ENCODE measurements at places on chromosomes 12 and 14.

DNA sequence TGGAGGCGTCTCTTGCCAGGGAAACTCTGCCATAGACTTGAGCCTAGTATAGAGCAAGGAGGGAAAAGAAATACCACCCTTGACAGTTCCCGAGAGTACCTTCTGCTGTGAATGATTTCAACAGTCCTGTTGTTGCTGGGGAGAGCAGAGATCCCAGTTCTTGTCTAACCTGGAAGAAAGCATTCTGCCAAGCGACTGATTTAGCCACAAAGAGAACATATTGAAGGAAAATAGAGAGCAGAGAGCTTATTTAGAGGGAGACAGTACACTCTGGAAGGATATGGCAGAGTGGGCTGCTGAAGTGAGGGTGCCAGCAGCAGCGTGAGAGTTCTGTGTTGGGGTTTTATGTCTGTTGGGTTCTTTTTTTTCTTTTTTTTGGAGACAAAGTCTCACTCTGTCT is 966.9 kb upstream of the TMEM132C start:
- no peak for DNase-seq

DNA sequence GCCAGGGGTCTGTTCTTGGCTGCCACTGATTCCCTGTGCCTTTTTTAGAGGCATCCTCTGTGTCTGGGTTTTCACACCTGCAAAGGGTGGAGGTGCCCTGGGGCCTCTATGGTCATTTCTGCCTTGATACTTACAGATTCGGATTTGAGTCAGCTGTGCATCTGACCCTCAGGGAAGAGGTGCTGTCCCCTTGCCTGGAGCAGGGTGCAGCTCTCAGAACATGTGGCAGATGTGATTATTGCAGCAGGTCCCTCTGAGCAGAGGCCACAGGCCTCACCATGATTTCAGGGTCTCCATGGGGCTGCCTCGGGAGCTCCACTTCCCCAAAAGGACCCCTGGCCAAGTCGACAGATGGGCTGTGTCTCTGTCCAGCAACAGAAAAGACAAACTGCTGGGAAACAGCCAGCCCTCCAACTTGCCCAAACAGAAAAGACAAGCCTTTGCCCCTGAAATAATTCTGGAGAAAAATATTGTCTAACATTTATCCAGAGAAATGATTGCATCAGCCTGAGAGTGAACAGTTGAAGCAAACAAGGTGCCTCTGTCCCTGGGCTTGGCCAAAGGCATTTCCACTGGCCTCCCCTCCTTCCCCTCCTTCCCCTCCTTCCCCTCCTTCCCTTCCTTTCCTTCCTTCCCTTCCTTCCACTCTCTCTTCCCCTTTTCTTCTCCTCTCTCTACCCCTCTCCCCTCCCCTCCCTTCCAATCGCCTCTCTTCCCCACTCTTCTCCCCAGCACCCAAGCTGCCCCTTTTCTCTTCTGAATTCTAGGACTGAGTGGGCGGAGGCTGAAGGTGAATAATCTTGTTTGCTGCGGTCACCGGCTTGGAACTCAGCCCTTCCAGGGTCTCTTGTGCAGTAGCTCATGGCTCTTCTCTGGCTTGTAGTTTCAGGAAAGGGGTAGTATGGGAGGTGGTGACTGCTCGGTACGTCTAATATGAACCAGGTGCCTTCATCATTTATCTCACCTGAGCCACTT is 676 bp downstream of the SERPINA3 start:
- no peak for DNase-seq

- no peak for DNase-seq
These were observed 594.1 kb downstream of the NRXN3 start for GRCh38 chr14:78764240-78764639.

- DNase-seq: no peak
These were observed 75.5 kb downstream of the SYNE3 start for GRCh38 chr14:95440951-95441350.

DNA sequence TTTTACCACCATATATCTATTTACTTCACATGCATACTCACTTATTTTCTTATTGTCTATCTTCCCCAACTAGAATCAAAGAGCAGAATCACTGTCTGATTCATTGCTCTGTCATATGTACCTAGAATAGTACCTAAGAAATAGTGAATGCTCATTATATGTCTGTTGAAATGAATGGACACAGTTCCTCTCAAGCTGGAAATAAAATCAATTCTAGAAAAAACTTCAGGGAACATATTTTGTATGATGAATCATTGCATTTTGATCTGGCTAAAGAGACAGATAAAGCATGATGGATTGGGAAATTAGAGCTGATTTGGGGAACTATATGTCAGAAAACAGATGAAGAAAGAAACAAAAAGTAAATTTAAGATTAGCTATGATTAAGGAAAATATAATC is 623.3 kb downstream of the C12orf50 start:
- no peak for DNase-seq

DNA sequence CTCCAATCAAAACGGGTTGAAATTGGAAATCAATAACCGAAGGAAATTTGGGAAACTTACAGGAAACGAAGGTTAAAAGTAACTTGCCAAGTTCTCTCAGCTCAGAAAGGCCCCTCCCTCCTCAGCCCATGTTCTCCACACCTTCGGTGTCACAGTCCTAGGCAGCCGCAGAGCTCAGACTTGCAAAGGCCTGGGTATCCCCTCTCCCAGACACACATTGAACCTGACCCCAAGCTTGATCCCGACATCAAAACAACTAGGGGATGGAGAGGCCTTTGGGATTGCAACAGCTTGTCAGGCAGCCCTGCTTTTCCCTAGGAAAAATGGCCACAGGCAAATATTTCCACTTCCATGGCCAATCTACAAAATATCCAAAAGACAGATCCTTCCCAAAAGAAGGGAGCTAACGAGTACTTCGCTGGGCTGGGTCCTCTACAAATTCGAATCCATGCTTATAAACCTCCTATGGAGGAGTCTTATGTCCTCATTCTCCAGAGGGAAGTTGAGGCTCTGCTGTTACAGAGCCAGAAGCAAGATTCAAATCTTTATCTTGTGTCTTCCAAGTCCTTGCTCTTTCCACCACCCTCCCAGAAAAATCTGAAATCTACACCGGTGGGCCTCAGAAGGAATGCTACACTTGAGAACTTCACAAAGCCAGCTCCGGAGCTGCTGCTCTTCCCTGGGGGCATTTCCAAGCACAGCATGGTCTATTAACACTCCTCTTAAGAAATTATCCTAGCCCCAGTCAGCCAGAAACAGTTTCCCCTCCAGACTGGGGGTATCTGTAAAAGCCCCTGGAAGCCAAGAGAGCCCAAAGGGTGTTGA is 35.7 kb upstream of the PNMA1 start:
- no peak for DNase-seq

GRCh38 chr14:77279719-77280118 is 8.7 kb upstream of the NGB start:
- DNase-seq: no peak

DNA sequence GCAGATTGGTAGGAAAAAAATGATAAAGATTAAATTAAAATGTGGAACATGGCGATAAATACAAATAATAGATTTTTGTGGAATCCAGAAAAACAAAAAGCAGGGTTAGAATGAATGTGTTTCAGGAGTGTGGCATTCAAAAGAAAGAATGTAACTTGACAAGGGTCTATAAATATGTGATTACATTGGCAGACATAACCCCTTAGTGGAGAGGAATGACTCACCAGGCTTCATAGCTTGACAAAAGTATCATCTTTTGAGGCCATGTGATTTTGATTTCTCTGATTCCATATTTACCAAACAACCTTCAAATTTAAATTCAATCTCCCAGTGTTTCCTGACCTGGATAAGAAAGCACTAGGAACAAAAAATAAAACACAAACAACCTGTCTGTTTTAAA is 24.4 kb upstream of the MGST1 start:
- no peak for DNase-seq

GRCh38 chr12:19998961-19999804 is 369.2 kb upstream of the PDE3A start:
- DNase-seq: no peak

DNA sequence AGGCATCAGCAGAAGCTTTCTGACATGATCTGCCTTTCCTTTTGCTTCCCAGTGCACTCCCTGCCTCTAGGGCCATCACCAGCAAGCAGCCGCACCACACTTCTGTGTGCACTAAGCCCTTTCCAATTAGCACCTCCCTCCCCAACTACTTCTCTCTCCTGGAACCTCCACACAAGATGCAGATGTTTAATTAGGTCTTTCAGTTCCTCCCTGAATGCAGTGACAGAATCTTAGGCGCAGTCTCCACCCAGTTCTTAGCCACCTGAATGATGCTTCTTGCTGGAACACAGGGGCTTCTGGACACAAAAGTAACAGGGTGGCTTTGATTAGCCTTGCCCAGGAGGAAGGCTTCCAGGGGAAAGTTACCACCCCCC is 32.9 kb downstream of the NIN start:
- no peak for DNase-seq

DNA sequence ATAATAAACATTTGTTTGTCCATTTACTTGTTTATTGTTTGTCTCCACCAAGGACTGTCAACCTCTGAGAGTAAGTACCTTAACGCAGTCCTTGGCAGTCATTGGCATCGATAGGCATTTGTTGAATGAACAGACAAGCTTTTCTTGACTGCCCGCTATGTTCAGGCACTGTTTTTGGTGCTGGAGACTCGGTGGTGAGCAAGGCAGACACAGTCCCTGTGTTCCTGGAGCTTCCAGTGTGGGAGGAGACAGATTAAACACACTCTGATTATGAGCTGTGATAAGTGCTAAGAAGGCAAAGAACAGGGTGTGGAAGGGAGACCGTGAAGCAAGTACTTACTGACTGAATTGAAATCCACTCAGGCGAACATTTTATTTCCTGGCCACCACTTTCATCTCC is 1.2 kb downstream of the ATP6V0A2 start:
- DNase-seq: no peak

GRCh38 chr12:48861111-48861510 is 4.6 kb downstream of the RND1 start:
- no peak for DNase-seq

- no peak for DNase-seq
These were observed 62.2 kb downstream of the NRXN3 start for GRCh38 chr14:78232231-78233000.

- no peak for DNase-seq
These were observed 13.5 kb downstream of the OR5AU1 start for GRCh38 chr14:21142357-21142756.

DNA sequence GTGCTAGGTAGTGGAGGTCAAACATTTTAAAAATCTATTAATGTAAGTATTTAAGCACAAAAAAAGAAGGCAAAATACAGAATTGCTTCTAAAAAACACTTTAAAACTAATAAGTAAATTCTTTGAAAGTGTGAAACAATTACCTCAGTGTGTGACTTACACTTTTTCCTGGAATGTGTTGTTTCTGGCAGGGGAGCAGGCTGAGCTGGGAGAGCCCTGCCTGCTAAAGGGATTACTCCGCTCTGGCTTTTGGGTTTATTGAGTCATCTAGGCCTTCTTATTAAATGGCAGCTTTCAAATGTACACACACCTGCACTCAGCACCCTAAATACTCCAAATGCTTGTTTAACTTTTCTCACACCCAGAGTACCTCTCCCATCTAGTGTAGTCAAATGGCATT is 279.8 kb downstream of the AKAP6 start:
- DNase-seq: no peak

GRCh38 chr12:100043631-100044030 is 58.9 kb upstream of the ANKS1B start:
- DNase-seq: no peak

- DNase-seq: no peak
These were observed 8.4 kb downstream of the HOXC8 start for GRCh38 chr12:54017027-54017788.

DNA sequence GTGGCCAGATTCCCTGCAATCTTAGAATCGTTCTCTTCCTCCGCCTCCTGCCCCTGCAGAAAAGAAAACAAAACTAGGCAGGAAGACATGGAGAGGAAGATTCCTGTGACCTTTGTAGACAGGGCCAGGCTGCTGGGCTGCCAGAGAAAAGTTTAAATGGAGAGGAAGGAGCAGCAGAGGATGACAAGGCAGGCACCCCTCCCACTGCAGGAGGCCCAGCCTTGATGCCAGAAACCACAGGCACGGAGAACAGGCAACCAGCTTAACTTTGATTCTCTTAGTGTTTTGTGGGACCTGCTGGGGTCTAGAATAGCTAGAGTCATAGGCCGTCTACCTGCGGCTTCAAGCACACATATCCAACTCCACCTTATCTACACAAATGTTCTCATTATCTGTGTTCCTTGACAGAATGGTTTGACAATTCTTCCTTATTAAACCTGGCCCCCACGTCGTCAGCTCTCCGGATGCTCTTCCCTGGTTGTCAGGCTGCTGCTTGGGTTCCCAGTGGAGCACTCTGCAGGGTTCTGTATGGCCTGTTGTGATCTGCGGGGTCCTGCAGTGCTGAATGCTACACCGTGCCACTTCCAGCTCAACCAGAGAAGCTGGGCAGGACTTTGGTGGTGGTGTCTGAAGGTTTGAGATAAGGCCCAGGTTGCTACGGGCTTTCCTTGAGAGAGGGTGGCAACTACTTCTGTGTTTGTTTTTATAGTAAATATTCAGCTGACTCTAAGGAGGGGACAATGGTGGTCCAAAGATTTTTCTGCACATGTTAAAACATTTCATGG is 609.5 kb downstream of the AACS start:
- DNase-seq: no peak

- no peak for DNase-seq
These were observed 3.8 kb downstream of the C14orf93 start for GRCh38 chr14:23006188-23006534.

DNA sequence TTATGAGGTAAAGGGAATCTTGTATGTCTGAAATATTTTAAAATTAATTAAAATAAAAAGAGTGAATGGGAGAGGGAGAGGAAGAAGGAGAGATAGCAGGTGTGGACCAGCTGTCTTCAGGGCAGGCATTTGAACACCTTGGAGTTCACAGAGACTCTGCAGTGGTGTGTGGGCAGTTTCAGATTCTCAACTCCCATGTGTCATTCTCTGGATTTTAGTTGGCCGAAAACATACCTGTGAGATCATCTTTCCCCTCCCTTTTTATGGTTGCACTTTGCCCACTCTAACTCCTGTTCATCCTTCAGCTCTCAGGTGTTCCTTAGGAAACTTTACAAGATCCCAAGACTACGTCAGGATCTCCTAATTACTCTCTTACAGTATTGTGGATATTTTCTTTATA is 108.1 kb downstream of the ERC1 start:
- no peak for DNase-seq

DNA sequence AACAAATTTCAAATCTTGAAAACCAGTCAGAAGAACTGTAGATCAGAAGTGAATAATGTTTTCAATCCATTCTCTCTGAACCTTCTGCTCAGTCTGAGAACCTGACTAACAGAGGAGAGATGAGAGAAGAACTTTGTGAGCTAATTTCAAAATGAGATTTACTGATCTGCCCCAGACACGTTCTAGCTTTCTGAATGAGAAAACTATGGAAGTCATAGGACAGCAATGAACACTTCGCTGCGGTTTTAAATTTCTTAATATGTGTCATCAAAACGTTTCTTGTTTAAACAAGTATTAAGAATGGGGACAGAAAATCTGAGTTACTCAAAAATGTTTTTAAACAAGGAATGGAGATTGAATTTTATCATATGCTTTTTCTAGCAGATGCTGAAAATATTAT is 66.6 kb upstream of the FAR2 start:
- no peak for DNase-seq

Measured in left cardiac atrium (tissue), 4 donors.